Stimulated activated CD4-positive, alpha-beta T cell treated with anti-CD3 and anti-CD28 coated beads, TNF-alpha, amount 100 ng/mL, for 4 hours (primary cell): ENCODE measurements at places on chromosomes 11 and 22.

- DNase-seq = no peak
Observed at GRCh38 chr11:28526406-28526751, 418.2 kb downstream of the METTL15 start.

- no peak for DNase-seq
Observed at GRCh38 chr11:118606157-118606843, 1.1 kb upstream of the PHLDB1 start.

GRCh38 chr11:76194872-76195668, 11.2 kb downstream of the WNT11 start:
- DNase-seq = no peak

- DNase-seq = no peak
Observed at GRCh38 chr11:47997063-47998053, 17.0 kb downstream of the PTPRJ start.

DNA sequence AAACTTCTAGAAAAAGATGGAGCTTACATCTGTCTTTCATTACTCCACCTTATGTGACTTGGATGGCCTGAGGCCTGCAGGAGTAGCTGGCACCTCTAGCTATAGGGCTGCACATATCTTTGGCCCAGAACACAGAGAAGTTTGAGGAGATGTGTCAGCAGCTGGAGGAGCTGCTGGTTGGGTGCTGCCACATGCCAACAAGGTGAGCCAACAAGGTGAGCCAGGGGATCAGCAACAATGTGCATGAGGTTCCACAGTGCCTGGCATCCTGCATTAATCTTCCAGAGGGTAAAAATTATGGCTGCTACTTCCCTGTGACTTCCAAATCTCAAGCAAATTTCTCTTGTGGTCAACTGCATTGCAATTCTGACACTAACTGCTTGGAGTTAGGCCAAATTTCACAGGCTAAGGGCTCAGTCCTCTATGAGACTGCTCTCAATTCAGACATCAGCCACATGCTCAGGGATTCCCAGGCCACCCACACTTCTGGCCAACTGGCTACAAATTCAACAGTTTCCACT, 16.0 kb downstream of the RBM7 start:
- DNase-seq = no peak

DNA sequence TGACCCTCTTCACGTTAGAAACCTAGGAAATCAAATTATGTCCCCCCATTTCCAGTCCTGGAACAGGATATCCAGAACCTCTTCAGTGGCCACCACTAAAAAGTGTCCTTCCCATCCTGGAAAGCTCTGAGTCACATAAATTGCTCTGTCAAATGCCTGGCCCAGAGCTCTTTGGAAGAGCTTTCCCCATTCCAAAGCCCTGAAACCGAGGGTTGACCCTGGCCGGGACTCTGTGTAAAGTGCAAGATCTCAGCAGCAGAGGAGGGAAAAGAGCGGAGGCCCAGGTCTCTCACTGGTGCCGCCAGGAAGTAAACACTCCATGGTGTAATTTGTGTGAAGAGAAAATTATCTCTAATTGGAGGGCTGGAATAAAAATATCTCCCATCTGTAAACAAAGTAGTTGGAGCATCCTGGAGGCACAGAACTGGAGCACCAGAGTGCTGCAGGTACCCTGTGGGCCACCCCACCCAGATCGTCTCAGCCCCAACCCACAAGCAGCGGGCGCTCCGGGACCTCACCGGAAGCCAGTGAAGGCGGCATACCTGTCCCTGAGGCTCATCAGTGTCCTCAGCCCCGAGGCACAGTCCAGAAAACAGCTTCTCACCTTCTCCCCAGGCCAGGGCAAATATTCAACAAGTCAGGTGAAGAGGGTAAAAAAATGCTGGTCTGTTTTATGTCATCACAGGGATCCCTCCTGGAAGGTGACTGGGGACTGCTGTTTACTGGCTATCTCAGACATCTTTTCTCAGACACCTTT, 4.7 kb upstream of the JAM3 start:
- DNase-seq = no peak

GRCh38 chr11:64318766-64319761, 1.1 kb downstream of the PRDX5 start:
- no peak for DNase-seq

DNA sequence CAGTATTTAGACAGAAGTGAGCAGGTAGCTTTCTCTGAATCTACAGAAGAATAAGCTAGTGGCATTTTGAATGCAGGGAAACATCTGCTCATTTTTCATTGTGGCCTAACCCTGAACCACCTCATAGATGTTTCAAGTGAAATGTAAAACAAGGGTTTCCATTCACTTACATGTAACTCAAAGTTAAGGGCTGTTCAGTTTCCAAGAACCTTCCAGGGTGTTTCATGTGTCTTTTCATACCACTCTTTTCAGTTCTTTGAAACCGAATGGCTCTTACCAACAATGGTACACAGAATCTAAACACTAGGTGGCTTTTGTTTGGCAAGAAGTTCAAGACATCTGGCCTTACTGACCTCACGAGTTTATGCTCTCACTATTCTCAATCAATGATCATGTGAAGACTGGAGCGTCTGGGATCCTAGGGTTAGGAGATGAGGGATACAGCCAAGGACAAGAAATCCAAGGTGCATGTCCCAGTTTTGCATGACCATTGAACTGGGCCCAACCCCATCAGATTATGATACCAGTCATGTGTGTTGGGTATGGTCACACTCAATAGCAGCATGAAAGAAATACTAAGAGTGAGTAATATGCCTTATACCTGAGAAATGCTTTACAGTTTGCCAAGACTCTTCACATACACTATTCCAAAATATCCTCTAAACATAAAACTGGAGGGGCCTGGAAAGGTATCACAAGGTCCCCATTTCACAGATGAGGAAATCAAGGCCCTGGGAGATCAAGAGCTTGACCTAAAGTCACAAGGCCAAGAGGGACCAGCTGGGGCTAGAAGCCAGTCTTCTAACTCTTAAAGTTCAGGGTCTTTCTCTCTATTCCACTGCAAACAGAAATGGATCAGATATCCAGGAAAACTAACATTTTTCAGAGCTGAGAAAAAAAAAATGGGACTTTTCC, 92.7 kb downstream of the ETS1 start:
- DNase-seq = no peak

GRCh38 chr11:8719721-8720120, 37.1 kb downstream of the RPL27A start:
- no peak for DNase-seq

DNA sequence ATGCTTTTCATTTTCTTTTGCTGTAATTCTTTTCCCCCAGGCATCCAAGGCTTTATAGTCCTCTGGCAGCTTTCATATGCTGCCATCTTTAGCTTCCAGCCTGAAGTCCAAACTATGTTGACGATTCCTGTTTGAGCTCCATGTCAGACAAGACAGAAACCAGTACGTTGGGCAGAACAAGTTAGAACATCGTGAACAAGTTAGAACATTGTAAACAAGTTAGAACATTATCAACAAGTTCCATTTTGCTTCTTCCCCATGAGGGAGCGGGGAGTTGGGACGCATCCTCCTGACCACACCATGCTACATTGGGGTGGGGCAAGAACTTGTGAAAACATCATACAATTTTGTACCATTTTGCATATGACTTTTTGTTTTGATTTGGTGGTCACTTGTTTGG, 23.9 kb downstream of the GLB1L2 start:
- DNase-seq = no peak

- DNase-seq = no peak
Observed at GRCh38 chr11:130740819-130741218, 175.5 kb downstream of the SNX19 start.

DNA sequence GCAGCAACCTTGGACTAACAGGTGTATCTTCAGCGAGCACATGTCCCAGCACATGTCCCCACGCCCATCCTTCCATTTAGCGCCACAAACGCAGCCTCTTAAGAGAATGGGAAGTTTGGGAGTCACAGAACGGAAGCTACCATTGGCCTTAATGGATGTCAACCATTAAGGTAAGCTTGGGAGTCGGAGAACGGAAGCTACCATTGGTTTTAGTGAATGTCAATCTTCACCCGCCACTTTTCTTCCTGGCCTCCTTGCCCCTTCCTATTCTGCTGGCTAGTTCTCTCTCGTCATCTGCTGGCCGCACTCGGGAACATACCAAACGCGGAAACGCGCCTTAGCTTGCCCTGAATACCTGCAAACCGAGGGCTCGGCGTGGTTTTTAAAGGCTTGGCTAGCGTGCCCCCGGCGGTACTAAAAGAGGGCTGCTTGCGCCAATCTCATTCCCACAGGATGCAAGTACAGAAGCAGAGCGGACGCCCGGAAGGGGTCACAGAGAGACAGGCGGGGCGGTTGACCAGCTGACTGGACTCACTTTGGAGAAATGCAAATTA, 24.3 kb downstream of the GLYATL1 start:
- no peak for DNase-seq

GRCh38 chr22:37943825-37944198, 9.6 kb downstream of the C22orf23 start:
- DNase-seq = no peak

- DNase-seq = no peak
Observed at GRCh38 chr11:47156333-47156732, 20.3 kb downstream of the ARFGAP2 start.

GRCh38 chr22:30868663-30869385, 99.8 kb downstream of the MORC2 start:
- DNase-seq = no peak

- DNase-seq = no peak
Observed at GRCh38 chr11:73521621-73522020, 76.3 kb downstream of the FAM168A start.

DNA sequence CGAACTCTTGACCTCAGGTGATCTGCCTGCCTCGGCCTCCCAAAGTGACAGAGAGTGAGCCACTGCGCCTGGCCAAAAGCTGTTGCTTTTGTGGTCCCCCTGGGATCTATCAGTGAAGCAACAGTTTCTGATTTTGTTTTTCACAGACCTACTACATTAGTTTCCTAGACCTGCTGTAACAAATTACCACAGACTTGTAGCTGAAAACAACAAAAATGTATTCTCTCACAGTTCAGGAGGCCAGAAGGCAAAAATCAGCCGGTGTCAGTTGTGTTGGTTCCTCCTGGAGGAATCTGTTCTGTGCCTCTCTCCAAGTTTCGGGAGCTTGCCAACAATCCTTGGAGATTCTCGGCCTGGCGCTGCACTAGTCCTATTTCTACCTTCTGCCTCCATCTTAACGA, 8.5 kb upstream of the SLC35C1 start:
- no peak for DNase-seq

- DNase-seq = no peak
Observed at GRCh38 chr11:122441666-122442035, 213.9 kb upstream of the UBASH3B start.

GRCh38 chr22:46053563-46054090, 76.7 kb upstream of the WNT7B start:
- peak; percentile 39 for DNase-seq

DNA sequence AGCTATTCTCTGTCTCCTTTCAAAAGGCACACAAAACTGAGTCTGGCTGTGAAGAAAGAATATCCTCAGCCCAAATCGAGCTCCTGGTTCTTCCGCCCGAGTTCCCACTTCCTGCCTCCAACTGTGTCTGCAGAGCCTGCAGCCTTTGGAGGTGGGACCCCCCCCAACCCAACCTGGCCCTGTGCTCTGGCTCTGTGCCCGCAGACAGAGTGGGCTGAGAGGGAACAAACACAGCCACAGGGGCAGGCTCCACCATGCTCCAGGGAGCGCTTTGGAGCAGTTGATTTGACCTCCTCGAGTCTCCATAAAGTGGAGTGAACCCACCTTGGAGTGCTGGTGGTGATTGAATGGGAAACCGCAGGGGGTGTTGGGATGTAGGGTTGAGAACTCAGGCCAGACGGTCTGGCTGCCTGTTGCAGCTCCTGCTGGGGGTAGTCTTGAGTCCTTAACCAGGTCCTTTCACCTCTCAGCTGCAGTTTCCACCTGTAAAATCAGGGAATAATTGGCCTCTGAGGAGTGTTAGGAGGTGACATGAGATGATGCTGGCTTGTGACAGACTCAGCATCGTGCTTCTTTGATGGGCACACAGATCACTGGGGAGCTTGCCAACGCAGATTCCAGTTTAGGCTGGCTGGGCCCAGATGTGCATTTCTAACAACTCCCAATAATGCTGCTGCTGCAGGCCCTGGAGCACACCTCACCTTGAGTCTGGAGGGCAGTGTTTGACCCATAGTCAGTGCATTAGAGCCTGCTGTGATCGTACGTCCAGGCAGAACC, 11.4 kb downstream of the DAGLA start:
- DNase-seq = no peak

- no peak for DNase-seq
Observed at GRCh38 chr11:2674658-2675131, 25.1 kb downstream of the KCNQ1OT1 start.

- no peak for DNase-seq
Observed at GRCh38 chr22:31233001-31233400, 20.9 kb downstream of the LIMK2 start.

DNA sequence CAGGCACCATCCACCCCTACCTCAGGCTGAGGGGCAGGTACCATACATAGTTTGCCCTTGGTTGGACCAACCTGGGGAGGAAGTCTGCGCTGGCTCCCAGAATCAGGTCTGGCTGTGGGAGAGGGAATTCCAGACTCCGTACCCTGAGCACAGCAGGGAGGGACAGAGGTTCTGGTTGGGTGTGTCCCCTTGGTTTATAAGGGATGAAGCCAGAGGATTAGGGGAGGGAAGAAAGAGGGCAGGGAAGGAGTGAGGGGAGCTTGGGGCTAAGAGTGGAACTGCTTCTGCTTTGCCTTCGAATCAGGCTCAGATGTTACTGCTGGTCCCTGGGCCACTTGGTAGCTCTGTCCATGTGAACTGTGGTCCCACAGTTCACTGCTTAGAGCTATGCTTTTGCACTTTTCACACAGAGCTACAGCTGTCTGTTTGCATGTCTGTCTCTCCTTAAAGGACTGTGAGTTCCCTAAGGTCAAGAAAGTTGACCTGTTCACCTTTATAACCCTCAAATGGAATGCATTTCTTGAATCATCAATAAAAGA, 9.2 kb downstream of the MMP20 start:
- no peak for DNase-seq

DNA sequence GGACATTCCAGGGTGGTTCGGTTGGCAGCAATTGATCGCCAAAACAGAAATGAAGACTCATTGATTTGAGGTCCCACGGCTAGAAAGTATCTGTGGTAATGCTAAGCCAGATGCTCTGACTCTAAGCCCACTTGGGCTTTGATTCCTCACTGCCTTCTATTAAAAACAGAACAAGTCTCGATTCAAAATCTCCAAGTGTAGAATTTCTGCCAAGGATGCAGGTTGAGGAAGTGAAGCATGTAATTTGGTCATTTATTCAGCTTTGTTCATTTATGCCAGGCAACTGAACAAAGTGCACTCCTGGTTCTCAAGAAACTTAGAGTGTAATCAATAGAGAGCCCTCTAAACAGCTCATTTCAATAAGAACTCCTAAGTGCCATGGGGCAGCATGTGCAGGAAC, 2.3 kb upstream of the CEP295 start:
- DNase-seq = no peak

DNA sequence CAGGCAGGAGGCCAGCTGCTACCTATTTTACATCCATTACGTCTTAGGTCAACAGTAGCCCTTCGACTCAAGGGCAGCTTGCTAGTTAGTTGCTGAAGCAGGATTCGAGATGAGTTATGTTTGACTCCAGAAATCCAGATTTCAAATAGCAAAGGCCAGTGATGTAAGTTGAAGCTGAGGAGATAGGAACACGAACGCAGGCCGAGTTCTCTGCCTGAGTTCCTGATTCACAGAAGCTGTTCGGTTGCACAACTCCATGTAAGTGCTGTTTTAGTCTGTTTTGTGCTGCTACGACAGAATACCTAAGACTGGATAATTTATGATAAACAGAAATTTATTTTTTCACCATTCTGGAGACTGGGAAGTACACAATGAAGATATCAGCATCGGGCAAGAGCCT, 111.2 kb downstream of the SLC1A2 start:
- no peak for DNase-seq

GRCh38 chr22:48592931-48593330, 1234.7 kb downstream of the BRD1 start:
- no peak for DNase-seq
